ENCODE measurements at places on chromosomes 3 and 15. TPM values are rescaled to one million over a fixed set of nuclear protein-coding genes. Genes with fewer than 3 reads are reported as not detected.

Gene TRH
- total RNA-seq, result not detected

Gene CPN2
- not detected for total RNA-seq

Gene CAMKV
- total RNA-seq, result not detected

DNA sequence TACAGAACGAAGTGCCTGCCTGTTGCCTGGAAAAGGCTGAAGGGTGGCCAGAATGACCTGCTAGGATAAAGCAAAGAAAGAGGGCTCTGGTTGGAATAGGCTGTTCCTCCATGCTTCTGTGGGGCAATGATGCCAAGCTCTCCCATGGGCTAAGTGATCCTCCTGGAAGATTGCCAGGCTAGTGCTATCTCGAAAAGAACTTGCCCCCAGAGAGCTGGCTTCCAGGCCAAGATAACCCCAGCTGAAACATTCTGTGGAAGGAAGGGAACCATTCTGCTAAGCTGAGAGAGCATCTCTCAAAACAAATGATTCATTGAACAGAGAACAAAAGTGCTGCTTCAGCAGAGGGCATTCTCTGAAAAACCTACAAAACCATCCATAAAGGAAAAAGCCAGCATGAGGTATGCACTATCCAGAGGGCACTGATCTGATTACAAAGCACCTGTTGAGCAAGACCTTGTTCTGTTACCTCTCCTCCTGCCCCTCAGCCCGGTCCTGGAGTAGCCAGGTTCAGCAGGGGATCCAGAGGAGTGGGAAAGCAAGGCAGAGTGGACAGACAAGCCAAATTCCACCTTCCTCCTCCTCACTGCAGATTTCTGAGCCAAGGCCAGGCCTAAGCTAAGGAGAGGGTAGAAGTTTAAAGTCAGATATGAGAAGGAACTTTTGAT lies 31.9 kb upstream of the SPRED1 start:
- no peak for DNase-seq

DNA sequence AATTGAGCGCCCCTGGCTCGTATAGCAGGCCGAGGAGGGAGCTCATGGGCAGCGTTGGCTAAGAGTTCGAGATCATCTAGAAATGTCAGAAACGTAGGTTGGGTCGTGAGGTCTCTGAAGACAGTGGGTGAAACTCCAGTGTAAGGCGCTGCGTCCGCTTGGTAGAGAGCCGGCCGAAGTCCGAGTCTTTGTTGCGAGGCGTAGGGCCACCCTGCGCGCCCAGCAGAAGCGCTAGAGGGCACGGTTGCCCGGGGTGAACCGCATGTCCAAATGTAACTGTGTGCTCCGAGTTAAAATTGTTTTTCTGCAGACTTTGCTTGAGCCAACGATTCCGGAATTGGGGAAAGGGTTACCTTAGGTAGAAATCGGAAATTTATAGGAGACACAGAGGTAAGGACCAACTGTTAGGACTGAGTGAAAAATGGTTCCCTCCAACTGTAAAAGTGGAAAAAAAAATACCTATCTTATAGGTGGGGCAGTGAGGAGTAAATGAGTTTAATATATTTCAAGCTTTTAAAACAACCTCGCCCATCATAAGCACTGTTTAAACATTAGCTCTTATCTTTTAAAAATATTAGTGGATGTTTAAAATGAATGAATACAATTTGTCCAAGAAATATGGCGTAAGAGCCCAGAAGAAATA lies 993 bp upstream of the SIAH2 start:
- DNase-seq, result peak; percentile 78

DNA sequence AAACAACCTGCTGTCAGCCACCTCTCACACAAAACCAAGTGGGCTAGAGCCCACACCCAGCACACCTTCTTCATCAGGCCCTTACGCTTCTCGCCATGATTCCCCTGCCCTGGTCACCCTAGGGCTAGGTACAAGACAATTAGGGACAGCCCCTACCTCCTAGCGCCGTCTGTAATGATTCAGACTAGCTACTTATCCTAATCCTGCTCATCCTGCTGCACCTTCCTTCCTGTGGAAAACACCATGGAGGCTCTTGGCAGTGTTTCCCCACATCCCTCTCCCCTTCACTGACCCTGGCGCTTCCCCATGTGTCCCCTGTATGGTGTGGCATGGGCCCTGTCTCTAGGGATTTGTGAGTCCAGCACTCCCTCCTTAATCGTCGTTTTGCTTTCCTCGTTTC lies 39.6 kb upstream of the ICE2 start:
- no peak for DNase-seq

DNA sequence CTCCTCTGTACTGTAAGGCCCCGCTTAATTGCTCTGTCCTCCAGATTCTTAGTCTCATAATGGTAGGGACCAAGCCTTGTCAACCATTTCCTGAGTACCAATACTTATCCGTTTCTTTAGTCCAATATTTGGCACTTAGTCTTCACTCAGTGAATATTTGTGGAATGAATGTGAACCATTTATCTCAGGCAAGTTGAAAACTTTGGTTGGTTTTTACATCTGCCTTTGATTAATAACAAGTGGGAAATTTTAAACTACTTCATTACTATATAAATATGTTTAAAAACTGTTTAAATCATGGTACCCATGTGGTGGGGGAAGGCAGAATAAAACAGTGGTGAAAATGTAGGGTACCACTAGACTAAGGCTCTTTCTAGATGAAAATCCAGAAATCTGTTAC lies 15.2 kb downstream of the CA12 start:
- DNase-seq, result no peak

- no peak for DNase-seq
These were observed 189.9 kb upstream of the THRB start for GRCh38 chr3:24684506-24685023.

- DNase-seq, result no peak
These were observed 513.0 kb downstream of the NTRK3 start for GRCh38 chr15:87743562-87743961.

DNA sequence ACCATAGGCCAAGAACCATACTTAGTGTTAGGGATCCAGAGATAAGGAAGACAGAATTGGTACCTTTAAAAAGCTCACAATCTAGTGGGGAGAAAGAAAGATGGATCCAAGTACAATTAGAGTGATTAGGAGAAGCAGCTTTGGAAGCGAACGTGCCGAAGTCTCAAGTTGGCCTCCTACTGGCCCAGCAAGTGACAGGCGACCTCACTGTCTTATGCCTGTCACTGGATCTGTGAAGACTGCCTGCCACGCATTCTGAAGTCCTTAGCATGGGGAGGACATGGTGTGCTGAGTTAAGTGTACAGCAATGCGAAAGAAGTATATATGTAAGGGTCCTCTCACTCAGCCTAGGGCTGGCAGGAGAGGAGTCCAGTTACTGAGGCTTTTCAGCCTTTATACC lies 141.0 kb downstream of the GABRB3 start:
- no peak for DNase-seq

GRCh38 chr3:19885468-19885867 lies 48.5 kb downstream of the EFHB start:
- DNase-seq, result peak; percentile 38

Measured in stomach (tissue), 19 donors.